ENCODE measurements at places on chromosomes 7 and 10. TPM values are rescaled to one million over a fixed set of nuclear protein-coding genes. Genes with fewer than 3 reads are reported as not detected.

GRCh38 chr10:119237722-119238436 lies 30.5 kb downstream of the GRK5 start:
- H3K27ac ChIP-seq, result peak overlapping the region; percentile 56
- H3K4me1 ChIP-seq, result peaks cover 23% of the 10 kb centered on the region
- peaks cover 3% of the 10 kb centered on the region for H3K36me3 ChIP-seq
- peak overlapping the region; percentile 31 for H3K4me3 ChIP-seq
- no peaks in the 10 kb centered on the region for H3K27me3 ChIP-seq

GRCh38 chr10:78266741-78267469 lies 233.2 kb downstream of the RPS24 start:
- no peak overlapping the region for H3K4me3 ChIP-seq
- DNase-seq, result no peak
- H3K36me3 ChIP-seq, result no peaks in the 10 kb centered on the region
- H3K4me1 ChIP-seq, result no peaks in the 10 kb centered on the region

- DNase-seq, result no peak
- no peaks in the 10 kb centered on the region for H3K36me3 ChIP-seq
- peaks cover 2% of the 10 kb centered on the region for H3K27me3 ChIP-seq
Measured at GRCh38 chr7:3588341-3588740, 287.3 kb downstream of the SDK1 start.

- no peak overlapping the region for H3K4me3 ChIP-seq
- H3K36me3 ChIP-seq, result peaks cover 24% of the 10 kb centered on the region
- H3K27ac ChIP-seq, result no peak overlapping the region
- no peaks in the 10 kb centered on the region for H3K27me3 ChIP-seq
- H3K4me1 ChIP-seq, result peaks cover 5% of the 10 kb centered on the region
Measured at GRCh38 chr10:7866176-7866575, 47.9 kb downstream of the TAF3 start.

DNA sequence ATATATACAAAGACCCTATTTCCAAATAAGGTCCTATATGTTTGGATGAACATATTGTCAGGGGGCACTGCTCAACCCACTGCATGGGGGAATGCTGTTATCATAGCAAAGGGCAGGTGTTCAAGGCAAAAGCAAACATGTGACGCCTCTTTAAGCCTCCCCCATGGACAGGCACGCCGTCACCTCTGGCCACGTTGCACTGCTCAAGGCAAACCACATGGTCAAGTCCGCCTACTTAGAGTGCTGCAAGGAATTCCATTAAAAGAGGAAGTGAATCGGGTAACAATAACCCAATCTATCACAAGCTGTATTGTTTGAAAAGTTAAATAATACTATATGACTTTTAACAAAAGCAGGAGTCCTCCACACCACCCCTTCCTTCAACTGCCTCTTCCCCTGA lies 8.8 kb upstream of the CALD1 start:
- DNase-seq, result no peak
- no peak overlapping the region for H3K4me3 ChIP-seq
- H3K4me1 ChIP-seq, result peaks cover 3% of the 10 kb centered on the region
- H3K36me3 ChIP-seq, result no peaks in the 10 kb centered on the region

DNA sequence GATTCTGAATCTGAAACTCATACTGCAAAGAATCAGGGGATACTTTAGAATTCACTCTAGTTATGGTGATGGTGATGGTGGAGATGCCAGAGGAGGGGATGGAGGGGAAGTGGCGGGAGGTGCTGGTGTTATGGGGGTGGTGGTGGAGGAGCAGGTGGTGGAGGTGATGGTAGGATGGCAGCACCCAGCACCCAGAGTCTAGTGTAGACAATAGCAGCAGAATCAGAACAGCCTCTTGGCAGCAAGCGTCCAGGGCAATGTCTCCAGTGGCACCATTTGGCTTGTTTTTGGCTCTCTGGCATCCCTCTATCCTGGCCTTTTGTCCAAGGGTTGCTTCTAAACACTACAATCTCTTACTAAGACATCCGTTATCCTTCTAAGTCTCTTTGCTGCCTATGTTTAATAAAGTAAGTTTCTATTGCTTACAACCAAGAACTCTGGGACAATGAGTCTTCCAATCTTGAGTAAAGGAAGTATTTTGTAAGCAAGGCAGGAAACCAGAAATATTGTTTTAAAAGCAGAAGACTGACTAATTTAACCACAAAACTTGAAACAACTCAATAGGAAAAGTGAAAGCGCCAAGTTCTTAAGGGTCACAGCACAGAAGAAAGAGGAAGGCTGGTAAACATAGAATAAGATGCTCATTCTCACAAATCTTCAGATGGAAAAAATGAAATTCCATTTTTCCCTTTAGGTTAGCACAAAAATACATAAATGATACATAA lies 42.4 kb upstream of the GDF10 start:
- H3K36me3 ChIP-seq, result peaks cover 5% of the 10 kb centered on the region
- no peak for DNase-seq
- H3K4me1 ChIP-seq, result peaks cover 60% of the 10 kb centered on the region
- peak overlapping the region; percentile 89 for H3K27ac ChIP-seq

DNA sequence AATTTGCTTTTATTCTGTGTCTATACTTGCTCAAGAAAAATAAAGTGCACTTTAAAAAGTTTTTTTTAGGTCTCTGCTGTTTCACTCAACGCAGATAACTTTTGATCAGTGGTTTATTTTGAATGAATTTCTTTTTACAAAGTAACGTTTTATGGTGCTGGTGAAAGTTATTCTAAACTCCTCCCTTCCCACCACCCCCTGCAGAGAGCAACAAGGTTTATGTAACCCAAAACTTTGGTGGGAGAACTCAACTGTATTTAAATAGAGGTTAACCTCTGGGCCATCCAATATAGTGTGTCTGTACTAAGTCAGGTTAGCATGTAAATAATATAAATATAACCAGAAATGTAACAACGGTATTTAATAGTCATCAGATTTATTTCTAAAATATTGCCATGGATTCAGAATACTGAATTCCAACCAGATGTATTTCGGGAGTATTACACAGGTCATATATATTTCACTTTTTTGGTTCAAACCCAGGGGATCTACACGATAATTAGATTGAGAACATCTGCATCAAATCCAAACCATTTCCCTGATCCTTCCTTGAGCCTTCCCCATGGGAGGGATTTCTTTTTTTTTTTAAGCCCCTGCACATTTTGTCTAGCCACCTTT lies 3.9 kb upstream of the CUX1 start:
- peaks cover 37% of the 10 kb centered on the region for H3K27me3 ChIP-seq
- H3K27ac ChIP-seq, result no peak overlapping the region
- H3K36me3 ChIP-seq, result no peaks in the 10 kb centered on the region
- peaks cover 10% of the 10 kb centered on the region for H3K4me1 ChIP-seq
- peak overlapping the region; percentile 60 for H3K4me3 ChIP-seq
- no peak for DNase-seq

- H3K27me3 ChIP-seq, result peaks cover 14% of the 10 kb centered on the region
- H3K36me3 ChIP-seq, result no peaks in the 10 kb centered on the region
- H3K4me3 ChIP-seq, result no peak overlapping the region
Measured at GRCh38 chr7:115097175-115097671, 175.3 kb downstream of the MDFIC start.

GRCh38 chr7:95430864-95431263 lies 4.0 kb downstream of the PON2 start:
- H3K4me1 ChIP-seq, result peaks cover 5% of the 10 kb centered on the region
- peaks cover 1% of the 10 kb centered on the region for H3K27me3 ChIP-seq
- DNase-seq, result no peak
- no peaks in the 10 kb centered on the region for H3K36me3 ChIP-seq
- H3K27ac ChIP-seq, result no peak overlapping the region
- no peak overlapping the region for H3K4me3 ChIP-seq

- peaks cover 14% of the 10 kb centered on the region for H3K4me1 ChIP-seq
- no peak overlapping the region for H3K27ac ChIP-seq
- no peaks in the 10 kb centered on the region for H3K36me3 ChIP-seq
Measured at GRCh38 chr10:80579181-80579763, 41.6 kb downstream of the SH2D4B start.

GRCh38 chr10:102646610-102647442 lies 2.5 kb downstream of the TRIM8 start:
- peak overlapping the region; percentile 94 for H3K27ac ChIP-seq
- peak overlapping the region; percentile 87 for H3K4me3 ChIP-seq
- peaks cover 47% of the 10 kb centered on the region for H3K4me1 ChIP-seq

DNA sequence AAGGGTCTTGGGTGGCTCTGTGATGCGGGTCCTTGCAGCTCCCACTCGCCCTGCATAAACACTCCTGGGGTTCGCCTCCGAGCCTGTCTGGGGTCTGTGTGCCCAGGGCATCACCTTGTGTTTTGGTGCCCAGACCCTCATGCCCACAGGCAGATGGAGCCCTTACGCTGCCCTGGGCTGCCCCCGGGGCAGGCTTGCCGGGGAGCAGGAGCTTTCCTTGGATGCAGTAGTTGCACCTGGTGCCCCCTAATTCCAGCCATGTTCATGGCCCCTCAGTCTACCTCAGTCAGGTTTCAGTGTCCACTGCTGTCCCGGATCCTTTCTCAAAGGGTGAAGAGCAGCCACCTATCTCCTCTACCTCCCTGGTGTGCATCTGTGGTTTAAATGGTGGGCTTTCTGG lies 396.0 kb downstream of the PTPRN2 start:
- H3K27me3 ChIP-seq, result no peaks in the 10 kb centered on the region
- H3K27ac ChIP-seq, result no peak overlapping the region
- H3K4me1 ChIP-seq, result no peaks in the 10 kb centered on the region
- H3K36me3 ChIP-seq, result no peaks in the 10 kb centered on the region

DNA sequence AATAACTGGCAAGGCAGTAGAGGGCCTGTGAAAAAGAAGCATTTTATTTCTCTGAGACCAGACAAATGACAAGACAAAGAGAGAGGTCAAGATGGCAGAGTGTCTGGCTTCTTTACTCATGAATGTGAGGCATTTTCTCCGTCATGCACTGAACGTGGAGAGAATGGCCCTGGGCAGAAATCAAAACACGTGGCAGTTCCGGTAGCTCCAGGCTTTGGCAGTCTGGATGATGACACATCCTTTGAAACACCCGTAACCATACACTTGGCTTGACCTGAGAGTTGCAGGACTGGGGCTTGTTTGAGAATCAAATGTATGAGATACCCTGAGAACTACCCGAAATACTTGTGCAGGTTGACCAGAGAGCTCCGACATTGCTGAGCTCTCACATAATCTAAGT lies 537.6 kb downstream of the ACTR3B start:
- H3K4me3 ChIP-seq, result no peak overlapping the region
- no peaks in the 10 kb centered on the region for H3K27me3 ChIP-seq
- DNase-seq, result no peak
- no peaks in the 10 kb centered on the region for H3K4me1 ChIP-seq
- H3K27ac ChIP-seq, result no peak overlapping the region

DNA sequence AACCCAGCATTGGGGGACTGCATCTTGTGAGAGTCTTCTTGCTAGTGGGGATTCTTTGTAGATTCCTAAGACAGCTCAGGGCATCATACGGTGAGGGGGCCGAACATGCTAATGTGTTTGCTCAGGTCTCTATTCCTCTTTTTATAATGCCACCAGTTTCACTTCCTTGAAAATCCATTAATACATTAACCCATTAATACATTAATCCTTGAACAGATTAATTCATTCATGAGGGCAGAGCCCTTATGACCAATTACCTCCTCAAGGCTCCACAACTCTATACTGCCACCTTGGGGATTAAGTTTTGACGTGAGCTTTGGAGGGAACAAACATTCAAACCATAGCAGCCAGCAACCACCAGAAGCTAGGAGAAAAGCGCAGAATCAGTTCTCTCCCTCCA lies 67.2 kb upstream of the POT1 start:
- no peaks in the 10 kb centered on the region for H3K36me3 ChIP-seq
- DNase-seq, result no peak
- H3K4me1 ChIP-seq, result no peaks in the 10 kb centered on the region

DNA sequence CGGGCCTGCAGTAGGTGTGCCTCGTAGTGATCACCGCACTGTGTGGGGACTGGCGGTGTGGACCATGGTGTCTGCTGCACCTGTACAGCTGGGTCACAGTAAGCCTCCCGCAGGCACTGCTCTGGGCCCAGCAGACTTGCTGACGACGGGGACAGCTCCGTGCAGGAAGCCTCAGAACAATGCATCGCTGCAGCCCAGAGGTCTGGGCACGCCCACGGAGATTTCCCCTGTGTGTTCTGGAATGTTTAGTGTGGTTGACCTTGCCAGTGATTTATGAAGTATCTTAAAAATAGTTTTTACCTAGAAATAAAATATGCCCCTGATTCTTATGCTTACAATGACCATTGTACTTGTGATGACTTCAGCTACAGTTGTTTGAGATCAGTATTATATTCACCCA lies 59.1 kb upstream of the ZNF32 start:
- no peaks in the 10 kb centered on the region for H3K4me1 ChIP-seq
- H3K27me3 ChIP-seq, result no peaks in the 10 kb centered on the region
- no peak overlapping the region for H3K27ac ChIP-seq
- H3K4me3 ChIP-seq, result no peak overlapping the region
- H3K36me3 ChIP-seq, result no peaks in the 10 kb centered on the region
- DNase-seq, result no peak

GRCh38 chr10:49082766-49083165 lies 32.6 kb downstream of the VSTM4 start:
- H3K36me3 ChIP-seq, result no peaks in the 10 kb centered on the region
- H3K27me3 ChIP-seq, result peaks cover 18% of the 10 kb centered on the region
- peaks cover 6% of the 10 kb centered on the region for H3K4me1 ChIP-seq
- H3K4me3 ChIP-seq, result no peak overlapping the region
- H3K27ac ChIP-seq, result no peak overlapping the region

Gene VPS26A
- 46.7 TPM for total RNA-seq

Gene MTG1
- total RNA-seq, result 56.6 TPM

Gene RBP3
- total RNA-seq, result not detected

Gene PROSER2
- 1.0 TPM for total RNA-seq

Gene PDGFA
- 0.53 TPM for total RNA-seq

Gene NRP1
- 1.6 TPM for total RNA-seq
